ENCODE measurements at places on chromosomes 5 and 9.
A peak's percentile ranks its signal among the peaks of the same experiment; 100 is the strongest.

- DNase-seq: no peak
Measured at GRCh38 chr5:40030661-40031060, 605.9 kb upstream of the DAB2 start.

DNA sequence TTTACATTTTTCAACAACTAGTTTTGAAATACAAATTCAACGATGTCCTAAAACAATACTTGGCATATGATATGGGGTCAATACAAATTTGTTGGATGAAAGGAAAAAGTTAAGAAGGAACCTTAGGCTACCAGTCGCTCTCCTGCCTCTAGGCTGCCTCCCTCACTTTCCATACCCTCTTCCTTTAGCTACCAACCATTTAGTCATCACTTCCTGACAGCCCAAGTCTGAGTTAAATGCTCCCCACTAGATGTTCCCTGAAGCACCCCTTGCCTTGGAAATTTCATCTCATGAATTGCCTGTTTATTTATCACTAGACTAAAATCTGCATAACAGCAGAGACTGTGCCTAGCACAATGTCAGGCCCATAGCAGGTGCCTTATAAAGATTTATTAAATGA, 2.7 kb upstream of the LARS1 start:
- DNase-seq: no peak

DNA sequence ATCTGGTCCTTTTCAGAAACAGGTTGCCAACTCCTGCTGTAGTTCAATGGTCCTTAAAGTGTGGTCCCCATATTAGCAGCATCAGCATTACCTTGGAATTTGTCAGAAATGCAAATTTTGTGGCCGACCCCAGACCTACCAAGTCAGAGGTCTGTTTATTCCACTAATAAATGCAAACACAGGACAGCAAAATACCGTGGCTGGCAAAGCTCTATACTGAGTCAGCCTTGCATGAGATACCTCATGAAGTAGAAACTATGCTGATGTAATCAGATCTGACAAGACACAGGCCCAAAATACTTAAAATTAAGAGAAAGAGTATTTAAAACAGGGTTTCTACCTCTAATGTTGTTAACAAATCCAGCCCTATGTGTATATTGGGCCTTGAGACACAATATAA, 3.0 kb downstream of the GOLM1 start:
- no peak for DNase-seq

GRCh38 chr9:132008855-132009812, 70.5 kb downstream of the MED27 start:
- DNase-seq: no peak

- no peak for DNase-seq
Measured at GRCh38 chr5:35218981-35219380, 11.3 kb downstream of the PRLR start.

DNA sequence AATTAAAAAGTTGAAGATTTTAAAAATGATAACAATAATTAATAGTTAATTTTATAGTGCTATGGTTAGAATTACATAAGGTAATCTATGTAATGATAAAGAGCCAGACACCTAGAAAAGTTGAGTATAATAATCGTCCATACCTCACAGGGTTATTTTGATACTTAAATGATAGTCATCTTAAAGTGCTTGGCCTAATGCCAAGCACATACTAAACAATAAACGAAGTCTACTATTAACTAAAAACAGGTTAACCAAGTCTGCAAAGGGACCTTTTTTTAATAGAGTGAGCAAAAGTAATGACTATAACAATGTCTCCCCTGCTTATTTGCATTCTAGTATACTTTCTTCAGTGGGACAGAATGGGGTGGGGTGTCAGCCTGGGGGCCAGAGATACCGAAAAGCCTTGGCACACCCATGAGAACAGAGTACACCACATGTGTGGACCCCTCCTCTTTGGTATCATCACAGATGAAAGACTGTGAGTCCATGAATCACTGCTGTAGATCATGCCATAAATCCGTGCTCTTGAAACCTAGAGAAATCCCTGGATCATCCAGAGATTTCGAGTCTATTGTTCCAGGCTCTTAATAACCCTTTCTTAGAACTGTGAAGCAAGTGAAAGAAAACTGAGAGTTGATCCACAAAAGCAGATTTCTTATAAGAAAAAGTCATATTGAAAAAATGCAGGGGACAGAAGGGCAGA, 249.5 kb downstream of the PRELID2 start:
- DNase-seq: no peak

DNA sequence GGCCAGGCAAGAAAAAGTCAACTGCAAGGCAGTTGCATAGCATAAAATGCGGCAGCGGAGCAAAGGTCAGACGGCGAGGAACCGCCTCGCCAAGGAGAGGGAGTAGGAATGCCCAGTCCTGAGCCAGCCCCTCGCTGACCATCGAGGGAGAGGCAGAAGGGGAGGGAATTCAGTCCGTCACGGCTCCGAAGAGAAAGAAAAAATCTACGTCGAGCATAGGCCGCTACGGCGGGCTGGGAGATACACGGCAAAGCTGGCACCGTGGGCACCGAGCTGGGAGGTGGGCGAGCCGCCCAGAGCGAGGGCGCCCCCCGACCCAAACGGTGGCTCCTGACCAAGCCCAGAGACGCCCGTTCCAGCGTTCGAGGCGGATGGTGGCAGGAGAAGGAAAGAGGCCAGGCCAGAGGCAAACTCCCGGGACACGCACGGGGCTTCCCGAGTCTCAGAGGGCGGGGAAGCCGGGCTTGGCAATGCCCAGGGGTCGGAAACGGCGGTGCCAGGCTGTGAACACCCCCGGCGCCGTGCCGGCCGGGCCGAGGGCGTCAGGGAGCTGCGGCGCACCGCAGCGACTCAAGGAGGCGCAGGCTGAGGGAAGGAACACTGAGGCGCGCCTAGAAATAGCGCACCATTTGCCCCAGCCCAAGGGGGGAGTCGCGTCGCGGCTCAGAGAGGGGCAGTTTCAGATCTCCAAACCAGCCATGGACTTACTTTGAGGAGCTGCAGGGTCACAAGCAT, 518 bp downstream of the SPRY4 start:
- DNase-seq: no peak

- DNase-seq: peak; percentile 13
Measured at GRCh38 chr5:20524991-20525529, 537.1 kb upstream of the CDH18 start.

- DNase-seq: no peak
Measured at GRCh38 chr5:33184367-33184766, 256.4 kb upstream of the TARS1 start.

- DNase-seq: no peak
Measured at GRCh38 chr9:87479801-87480201, 17.9 kb upstream of the DAPK1 start.

DNA sequence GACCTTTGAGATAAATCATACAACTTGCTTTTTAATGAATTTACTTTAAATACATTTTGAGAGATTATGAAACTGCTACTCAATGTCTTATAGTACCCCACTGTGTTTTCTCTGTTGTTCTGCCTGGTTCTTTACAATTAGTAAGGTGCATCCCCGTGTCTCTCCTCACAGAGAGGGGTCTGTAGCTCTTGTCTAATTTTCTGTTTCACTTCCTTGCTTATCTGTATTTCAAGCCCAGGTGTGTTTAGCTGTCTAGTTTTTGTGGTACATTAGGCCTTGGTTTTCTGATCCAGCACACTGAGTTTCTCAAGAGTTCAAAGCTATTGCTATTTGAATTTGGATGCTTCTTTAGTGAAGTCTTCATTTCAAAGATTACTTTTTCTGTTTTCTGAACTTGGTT, 105.1 kb downstream of the MAST4 start:
- no peak for DNase-seq

DNA sequence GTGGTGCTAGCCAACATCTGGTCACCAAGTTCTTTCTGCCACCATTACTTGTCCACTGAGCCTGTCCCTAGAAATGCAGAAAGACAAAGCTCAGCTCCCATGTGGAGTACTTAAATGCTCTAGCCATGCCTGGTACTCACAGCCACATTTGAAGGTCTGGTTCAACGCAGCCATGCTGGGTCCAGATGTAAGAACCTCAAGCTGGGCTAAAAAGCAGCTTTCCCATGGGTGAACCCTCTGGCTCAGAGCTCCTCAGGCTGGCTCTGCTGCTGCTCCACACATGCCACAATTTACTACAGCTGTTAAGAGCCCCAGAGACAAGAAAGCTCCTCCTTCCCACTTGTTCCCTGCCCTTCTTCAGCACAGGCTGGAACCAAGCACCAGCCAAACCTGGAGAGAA, 97.1 kb upstream of the LRRTM2 start:
- DNase-seq: peak; percentile 81

DNA sequence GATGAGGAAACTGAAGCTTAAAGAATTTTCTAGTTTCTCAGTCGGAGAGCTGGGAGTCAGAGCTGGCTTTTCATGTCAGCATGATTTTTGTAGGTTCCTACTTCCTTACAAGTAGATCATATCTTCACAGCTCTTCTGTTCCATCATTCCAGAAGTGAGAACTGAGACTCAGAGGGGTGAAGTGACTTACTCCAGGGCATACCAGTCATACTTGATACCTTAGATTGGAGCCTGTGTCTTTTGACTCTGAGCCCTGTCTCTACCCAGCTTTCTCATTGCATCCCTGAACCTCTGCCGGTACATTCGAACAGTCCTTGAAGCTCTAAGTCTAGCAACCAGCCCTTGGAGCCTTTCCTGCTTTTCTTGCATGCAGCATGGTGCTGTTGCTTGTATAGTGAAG, 53.3 kb downstream of the MCCC2 start:
- DNase-seq: no peak

DNA sequence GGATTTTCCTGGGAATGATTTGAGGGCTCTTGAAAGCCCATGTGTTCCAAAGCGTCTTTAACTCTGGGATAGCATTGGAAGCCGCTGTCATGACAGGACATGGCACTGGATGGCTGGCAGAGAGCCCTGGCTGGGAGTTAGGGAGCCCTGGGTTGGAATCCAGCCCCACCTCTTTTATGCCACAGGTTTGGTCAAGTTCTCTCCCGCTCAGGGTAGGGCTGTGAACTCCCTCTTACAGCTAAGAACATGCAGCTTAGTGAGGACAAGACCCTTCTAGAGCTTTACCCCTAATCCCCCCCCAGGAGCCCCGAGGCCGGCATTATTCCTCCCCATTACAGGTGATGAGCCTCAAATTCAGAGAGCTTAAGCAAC, 37.2 kb downstream of the OLFML2A start:
- peak; percentile 45 for DNase-seq

GRCh38 chr5:107670087-107670931, 428 bp downstream of the EFNA5 start:
- DNase-seq: peak; percentile 49

GRCh38 chr5:32586276-32586599, 881 bp downstream of the SUB1 start:
- no peak for DNase-seq

DNA sequence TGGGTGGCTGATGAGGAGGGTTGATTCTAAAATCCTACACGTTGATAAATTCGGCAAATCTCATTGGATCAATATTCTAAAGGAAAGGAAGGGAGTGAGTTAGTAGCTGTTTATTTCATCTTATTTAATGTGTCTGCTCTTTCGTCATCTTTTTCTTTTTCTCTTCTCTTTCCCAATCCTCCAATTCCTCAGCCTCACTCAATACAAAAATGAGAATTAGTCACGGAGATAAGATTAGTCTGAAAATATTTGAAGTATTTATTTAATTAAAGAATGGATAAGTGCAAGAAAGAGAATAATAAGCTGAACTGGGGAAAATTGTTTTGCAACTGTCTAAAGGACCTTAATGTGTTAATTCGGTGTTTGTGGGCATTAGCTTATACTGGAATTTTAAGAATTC, 1095.1 kb downstream of the DTWD2 start:
- no peak for DNase-seq

DNA sequence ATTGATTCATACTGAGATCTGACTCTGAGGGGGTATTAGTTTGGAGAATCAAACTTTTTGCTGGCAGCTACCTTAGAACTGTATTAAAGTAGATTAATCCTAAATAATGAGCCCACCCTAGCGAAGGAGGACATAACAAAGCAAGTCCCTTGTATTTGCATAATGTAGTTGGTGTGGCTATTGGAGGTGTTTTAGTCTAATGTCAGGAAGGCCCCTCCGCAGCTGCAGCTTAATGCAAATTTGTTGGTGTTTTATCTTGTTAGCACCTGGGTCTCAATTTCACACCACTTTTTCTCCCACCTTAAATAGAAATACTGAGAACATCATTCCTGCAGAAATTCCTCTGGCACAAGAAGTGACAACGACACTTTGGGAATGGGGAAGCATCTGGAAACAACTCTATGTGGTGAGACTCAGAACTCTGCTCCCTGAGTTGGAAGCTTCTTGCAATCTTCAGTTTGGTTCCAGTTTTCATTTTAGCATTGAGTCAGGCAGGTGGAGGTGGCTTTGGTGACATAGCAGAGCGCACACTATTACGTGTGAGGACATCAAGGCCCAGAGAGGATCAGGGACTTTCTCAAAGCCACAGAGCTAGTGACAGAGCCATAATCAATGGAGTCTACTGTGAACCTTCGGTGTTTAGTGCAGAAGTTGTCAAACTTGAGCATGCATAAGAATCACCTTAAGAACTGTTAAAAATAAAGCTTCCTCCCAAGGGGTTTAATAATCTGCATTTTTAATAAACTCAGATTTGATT, 33.9 kb downstream of the DOCK2 start:
- no peak for DNase-seq

DNA sequence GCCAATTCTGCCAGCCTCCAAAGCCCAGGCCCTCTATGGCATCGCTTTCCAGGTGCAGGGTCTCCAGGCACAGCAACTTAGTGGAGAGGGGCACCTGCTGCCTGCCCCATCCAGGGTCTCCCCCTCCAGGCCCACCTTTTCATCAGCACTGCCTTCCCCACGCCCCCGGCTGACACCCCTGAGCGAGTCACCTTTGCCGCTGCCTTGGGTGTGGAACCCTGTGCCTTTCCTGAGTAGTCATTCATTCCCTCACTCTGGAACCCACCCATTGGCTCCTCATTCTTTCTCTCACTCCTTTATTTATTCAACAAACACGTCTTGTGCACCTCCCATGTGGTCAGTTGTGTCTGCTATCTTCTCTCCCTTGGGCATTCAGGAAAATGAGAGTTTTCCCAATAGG, 14.5 kb upstream of the RPL26L1 start:
- no peak for DNase-seq

DNA sequence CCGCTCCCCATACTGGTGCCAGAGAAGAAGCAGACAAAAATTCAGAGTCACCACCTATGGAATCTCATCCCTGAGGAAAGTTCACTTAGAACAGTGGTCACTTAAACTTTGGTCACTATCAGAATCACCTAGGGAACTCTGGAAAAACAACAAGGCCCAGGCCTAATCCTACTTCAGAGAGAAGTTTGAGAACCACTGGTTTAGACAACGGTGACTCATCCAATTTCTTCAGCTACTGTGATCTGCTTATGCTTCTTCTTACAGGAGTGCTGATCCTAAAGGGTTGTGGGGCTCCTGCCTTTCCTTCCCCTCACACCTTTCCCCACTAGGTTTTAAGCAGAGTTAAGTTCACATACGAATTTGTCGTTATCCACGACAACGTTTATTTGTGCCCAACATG, 194.7 kb upstream of the KLF4 start:
- DNase-seq: no peak

DNA sequence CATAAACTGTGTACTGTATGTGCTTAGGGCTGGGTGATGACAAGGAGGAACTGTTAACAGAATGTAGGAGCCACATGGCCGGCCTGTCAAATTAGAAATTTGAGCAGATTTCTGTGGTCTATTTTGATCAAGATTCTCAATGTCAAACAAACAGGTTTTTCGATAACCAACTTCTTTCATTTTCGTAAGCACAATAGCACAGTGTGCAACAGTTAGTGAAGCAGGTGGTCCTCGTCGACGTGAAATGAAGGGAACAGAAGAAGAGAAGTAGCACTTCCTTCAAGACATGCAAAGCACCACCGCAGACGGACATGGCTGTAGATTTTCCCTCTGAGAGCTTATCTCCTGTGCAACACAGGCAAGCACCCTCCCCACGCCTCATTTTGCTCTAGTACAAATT, 252.1 kb downstream of the CRB2 start:
- no peak for DNase-seq

- peak; percentile 92 for DNase-seq
Measured at GRCh38 chr5:177113566-177114424, 19.8 kb upstream of the NSD1 start.
